ENCODE measurements at places on chromosomes 2 and 18. TPM values are rescaled to one million over a fixed set of nuclear protein-coding genes. Genes with fewer than 3 reads are reported as not detected.

Gene GAD1
- total RNA-seq = not detected

Gene RMDN2
- 21.9 TPM for total RNA-seq

Gene CASP10
- total RNA-seq = 34.9 TPM

Gene BCL2
- total RNA-seq = 53.9 TPM

Gene NCKAP5
- not detected for total RNA-seq

Gene PAX3
- total RNA-seq = not detected

Gene DYNC1I2
- total RNA-seq = 78.4 TPM

Gene INPP5D
- total RNA-seq = 11.2 TPM

Gene DYNAP
- total RNA-seq = not detected

Gene SERPINB5
- total RNA-seq = 0.72 TPM

Gene MALT1
- 56.6 TPM for total RNA-seq

Gene SERPINB13
- not detected for total RNA-seq

Gene ZNF892
- 4.2 TPM for total RNA-seq

Gene PRADC1
- total RNA-seq = 22.7 TPM

Gene CNDP1
- not detected for total RNA-seq

Gene HOXD1
- 0.18 TPM for total RNA-seq
